CD4-positive, CD25-positive, alpha-beta regulatory T cell (primary cell): ENCODE measurements at places on chromosomes 6 and 20. TPM values are rescaled to one million over a fixed set of nuclear protein-coding genes. Genes with fewer than 3 reads are reported as not detected.

FKBP1A gene
- 84.3 TPM for total RNA-seq

PAK5 gene
- total RNA-seq = not detected

RBBP8NL gene
- not detected for total RNA-seq

EYA2 gene
- total RNA-seq = not detected

XPO5 gene
- 56.8 TPM for total RNA-seq

PKIB gene
- 0.62 TPM for total RNA-seq

KCNK16 gene
- total RNA-seq = not detected

ALDH5A1 gene
- total RNA-seq = 4.7 TPM

BTN1A1 gene
- total RNA-seq = not detected

HLA-DQA1 gene
- total RNA-seq = 20.3 TPM

GRCh38 chr6:124867121-124867520 is 95.1 kb upstream of the RNF217 start:
- no peak for DNase-seq
- H3K27me3 ChIP-seq = no peaks in the 10 kb centered on the region
- H3K4me3 ChIP-seq = no peak overlapping the region
- H3K4me1 ChIP-seq = no peaks in the 10 kb centered on the region
- no peaks in the 10 kb centered on the region for H3K36me3 ChIP-seq

- no peak for DNase-seq
- no peaks in the 10 kb centered on the region for H3K27me3 ChIP-seq
- no peaks in the 10 kb centered on the region for H3K36me3 ChIP-seq
Measured at GRCh38 chr20:38340693-38341092, 5.6 kb upstream of the LBP start.

DNA sequence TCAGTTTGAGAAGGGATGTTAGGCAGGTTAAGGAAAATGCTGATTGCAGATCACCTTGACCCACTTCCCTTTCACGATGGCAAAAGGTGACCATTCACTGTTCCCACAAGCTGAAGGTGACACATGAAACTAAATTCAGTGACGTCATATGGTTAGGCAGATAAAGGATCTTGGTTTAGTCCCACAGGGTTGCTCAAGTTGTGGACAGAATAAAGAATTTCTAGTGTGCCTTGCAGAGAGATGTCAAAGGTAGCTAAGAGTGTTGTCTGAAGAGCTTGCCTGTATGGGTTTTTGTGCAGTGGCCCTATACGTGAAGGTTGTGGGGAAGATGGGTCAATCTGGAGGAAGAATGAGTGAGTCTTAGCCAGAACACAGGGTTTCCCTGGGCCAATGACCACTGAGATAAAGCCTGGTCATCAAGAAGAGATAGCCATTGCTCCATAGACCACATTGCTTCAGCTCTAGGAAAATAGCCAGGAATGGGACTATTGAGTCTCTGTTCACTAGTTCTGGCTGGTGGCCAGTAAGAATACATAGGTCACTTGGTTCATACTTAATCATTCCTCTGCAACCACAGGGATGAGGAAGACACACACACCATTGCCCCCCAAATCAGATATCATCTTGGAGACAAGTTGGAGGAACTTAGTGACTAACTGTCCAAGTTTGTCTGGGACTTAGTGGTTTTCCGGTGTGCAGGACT is 148.5 kb upstream of the ATXN1 start:
- H3K27ac ChIP-seq = no peak overlapping the region
- H3K4me1 ChIP-seq = no peaks in the 10 kb centered on the region
- H3K27me3 ChIP-seq = peaks cover 4% of the 10 kb centered on the region
- no peak overlapping the region for H3K4me3 ChIP-seq
- no peak for DNase-seq

GRCh38 chr6:87794922-87795885 is 93.2 kb upstream of the AKIRIN2 start:
- H3K36me3 ChIP-seq = no peaks in the 10 kb centered on the region
- DNase-seq = no peak
- H3K27me3 ChIP-seq = no peaks in the 10 kb centered on the region
- no peak overlapping the region for H3K4me3 ChIP-seq
- no peaks in the 10 kb centered on the region for H3K4me1 ChIP-seq

DNA sequence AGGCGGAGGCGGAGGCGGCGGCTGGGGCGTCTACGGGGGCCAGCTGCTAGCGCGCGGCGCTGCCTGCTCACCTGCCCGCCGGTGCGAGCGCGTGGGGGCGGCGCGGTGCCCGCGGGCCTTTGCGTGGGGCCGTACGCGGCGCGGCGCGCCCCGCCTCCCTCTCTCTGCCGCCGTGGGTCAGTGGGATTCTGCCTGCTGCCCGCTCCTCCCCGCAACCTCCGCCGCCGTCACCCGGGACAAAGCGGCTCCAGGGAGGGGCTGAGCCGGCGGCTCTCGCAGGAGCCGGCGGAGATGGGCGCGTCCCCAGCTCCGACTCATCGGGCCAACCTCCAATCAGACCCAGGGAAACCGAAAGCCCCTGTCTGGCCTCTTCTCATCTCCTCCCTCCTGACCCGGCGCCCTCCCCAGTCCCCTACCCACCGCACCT is at the start of gene RCAN2:
Gene RCAN2 (minus strand): TSS at position 249 of the 427 bp plus-strand sequence.
- H3K4me3 ChIP-seq = no peak within 1 kb of the TSS
- H3K36me3 ChIP-seq = no peaks in the 10 kb centered on the region
- H3K4me1 ChIP-seq = peaks cover 8% of the 10 kb centered on the region
- H3K27me3 ChIP-seq = peaks cover 42% of the 10 kb centered on the region
- H3K27ac ChIP-seq = no peak within 1 kb of the TSS

DNA sequence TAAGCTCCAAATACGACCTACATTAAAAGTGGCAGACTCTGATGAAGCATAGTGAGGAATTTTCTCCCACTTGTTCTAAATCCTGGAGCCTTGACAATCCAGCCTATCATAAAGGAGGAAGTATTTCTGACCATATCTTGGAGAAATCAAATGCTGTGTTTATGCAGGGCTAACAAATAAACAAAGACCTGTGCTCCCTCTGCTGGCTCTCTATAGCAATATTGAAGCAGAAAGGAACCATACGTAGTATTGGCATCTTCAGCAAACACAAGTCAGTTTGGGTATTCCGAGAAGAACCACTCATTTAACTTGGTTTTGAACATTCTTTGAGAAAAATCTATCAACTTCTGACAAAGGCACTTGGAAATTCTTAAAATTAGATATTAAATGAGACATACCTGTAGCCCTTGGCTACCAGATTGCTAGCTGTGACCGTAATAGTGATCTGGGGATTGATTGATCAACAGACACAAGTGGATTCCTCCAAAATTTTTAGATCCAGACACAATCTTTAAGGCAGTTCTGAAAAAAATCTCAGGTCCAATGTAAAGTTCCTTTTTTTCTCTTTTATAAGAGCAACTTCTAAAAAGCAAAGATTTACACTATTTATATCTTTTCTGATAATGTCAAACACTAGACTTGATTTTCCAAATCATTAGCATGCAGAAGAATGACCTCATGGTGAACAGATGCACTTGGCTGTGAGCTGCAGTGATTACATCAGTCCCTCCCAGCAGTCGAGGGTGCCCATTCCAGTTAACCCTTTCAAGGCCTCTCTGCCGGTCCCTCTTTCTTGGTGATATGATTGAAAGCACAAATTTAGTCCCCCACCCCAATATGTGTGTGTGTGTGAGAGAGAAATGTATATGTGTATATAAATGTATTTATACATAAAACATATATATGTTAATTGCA is 40.2 kb downstream of the INSM1 start:
- H3K36me3 ChIP-seq = peaks cover 2% of the 10 kb centered on the region
- no peaks in the 10 kb centered on the region for H3K27me3 ChIP-seq
- no peak overlapping the region for H3K4me3 ChIP-seq
- no peak overlapping the region for H3K27ac ChIP-seq
- DNase-seq = no peak

DNA sequence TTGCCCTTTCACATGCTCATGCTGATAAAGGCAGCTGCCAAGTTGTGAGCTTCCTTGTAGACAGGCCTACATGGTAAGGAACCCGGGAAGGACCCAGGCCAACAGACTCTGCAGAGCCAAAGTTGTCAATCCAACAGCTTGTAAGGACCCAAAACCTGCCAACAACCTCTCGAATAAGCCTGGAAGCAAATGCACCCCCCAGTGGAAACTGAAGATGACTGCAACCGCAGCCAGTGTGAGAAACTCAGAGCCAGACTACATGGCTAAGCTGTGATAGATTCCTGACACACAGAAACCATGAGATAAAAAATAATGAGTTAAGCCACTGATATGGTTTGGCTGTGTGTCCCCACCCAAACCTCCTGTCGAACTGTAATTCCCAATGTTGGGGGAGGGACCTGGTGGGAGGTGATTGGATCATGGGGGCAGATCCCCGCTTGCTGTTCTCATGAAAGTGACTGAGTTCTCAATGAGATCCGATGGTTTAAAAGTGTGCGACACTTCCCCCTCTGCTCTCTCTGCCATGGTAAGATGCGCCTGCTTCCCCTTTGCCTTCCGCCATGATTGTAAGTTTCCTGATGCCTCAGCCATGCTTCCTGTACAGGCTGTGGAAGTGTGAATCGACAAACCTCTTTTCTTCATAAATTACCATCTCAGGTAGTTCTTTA is 18.8 kb upstream of the CLPSL2 start:
- H3K4me1 ChIP-seq = no peaks in the 10 kb centered on the region
- H3K36me3 ChIP-seq = no peaks in the 10 kb centered on the region
- peak; percentile 36 for DNase-seq
- no peak overlapping the region for H3K4me3 ChIP-seq

DNA sequence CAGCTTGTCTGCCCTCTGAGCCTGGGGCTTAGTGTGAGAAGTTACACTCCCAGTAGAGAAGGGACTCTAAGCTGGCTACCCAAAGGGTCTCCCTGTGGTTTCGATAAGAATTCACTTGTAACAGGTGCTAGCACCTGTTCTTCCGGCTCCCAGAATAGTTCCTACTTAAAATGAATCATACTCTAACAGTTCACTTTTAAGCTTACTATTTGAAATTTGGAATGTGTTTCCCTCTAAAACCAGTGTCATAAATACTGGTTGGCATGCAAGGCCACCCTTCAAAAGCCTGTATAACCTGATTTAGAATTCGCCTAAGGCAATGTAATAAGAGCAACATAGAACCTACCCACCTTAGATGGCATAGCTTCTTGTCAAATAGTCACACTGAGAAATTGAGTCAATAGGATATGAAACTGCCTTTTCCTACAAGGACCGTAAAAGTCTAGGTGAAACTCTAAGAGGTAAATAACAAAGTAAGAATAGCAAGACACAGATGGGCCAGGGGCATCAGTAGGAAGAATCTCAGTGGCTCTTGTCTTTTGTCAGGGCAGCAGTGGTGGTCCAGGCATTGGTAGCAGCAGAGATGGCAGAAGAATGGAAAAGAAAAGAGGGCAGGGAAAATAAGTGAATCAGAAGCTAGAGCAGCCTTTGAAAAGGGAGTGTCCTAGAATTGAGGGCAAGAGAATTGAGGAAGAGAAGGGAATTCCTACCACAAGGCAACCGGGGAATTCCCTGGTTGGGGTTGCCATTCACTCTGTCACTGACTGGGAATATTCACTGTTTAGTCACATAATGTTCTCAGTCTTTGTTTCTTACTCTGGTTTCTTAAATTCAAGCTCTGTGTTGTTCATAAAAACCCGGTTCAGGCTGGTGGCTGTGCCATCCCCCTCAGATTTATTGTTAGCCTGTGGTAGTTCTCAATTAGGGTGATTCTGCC is 91.5 kb downstream of the HIVEP2 start:
- H3K4me1 ChIP-seq = peaks cover 100% of the 10 kb centered on the region
- H3K27ac ChIP-seq = peak overlapping the region; percentile 94
- no peak for DNase-seq
- peak overlapping the region; percentile 88 for H3K4me3 ChIP-seq

- no peak overlapping the region for H3K4me3 ChIP-seq
- DNase-seq = no peak
- no peak overlapping the region for H3K27ac ChIP-seq
- no peaks in the 10 kb centered on the region for H3K27me3 ChIP-seq
- no peaks in the 10 kb centered on the region for H3K36me3 ChIP-seq
Measured at GRCh38 chr6:160378882-160379281, 30.7 kb downstream of the SLC22A3 start.

DNA sequence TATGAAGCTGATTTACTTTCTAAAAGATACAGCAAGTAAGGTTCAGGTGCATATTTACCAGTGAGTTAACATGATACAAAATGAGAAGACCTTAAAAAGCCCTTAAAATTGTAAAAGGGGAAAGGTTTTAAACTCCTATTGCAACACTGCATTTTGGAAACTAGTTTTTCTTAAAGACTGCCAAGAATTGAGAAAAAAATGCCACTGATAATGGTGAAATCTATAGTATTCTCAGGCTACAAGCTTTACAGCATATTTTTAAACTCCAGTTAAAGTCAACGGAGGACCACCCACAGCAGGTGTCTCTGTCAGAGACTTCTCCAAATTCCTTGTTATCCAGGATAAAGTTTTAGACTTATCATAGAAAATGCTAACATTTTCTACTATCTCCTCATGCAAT is 53.6 kb downstream of the ELOVL5 start:
- H3K27ac ChIP-seq = peak overlapping the region; percentile 58
- peaks cover 8% of the 10 kb centered on the region for H3K36me3 ChIP-seq
- peak overlapping the region; percentile 9 for H3K4me3 ChIP-seq
- no peak for DNase-seq
- H3K27me3 ChIP-seq = no peaks in the 10 kb centered on the region

GRCh38 chr6:163048345-163048744 is 320.6 kb downstream of the PACRG start:
- no peak overlapping the region for H3K4me3 ChIP-seq
- no peak overlapping the region for H3K27ac ChIP-seq
- no peak for DNase-seq
- H3K4me1 ChIP-seq = no peaks in the 10 kb centered on the region
- no peaks in the 10 kb centered on the region for H3K36me3 ChIP-seq

GRCh38 chr20:50799890-50800550 is 5.2 kb downstream of the BCAS4 start:
- H3K4me3 ChIP-seq = no peak overlapping the region
- H3K36me3 ChIP-seq = no peaks in the 10 kb centered on the region
- H3K4me1 ChIP-seq = peaks cover 9% of the 10 kb centered on the region
- no peaks in the 10 kb centered on the region for H3K27me3 ChIP-seq
- no peak overlapping the region for H3K27ac ChIP-seq
- DNase-seq = no peak

DNA sequence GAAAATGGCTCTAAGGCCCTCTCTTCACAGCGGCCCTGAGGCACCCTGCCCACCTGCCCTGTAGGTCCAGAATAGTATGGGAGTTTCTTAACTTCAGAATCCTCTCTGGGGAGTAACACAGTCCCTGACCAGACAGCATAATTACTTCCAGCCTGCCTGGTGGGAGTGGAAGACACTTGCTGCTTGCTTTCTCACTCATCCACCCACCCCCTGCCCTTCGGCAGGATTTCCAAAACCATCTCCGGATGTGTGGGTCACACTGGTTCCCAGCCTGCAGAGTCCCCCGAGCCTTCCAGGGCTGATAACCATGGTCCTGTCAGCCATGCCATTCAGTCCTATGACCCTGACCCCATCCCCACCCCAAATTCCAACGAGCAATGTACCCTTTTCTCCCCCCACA is 5.4 kb downstream of the SLC29A1 start:
- peaks cover 6% of the 10 kb centered on the region for H3K4me1 ChIP-seq
- no peak overlapping the region for H3K27ac ChIP-seq
- H3K36me3 ChIP-seq = no peaks in the 10 kb centered on the region
